GM12864 (cell line): ENCODE measurements at places on chromosomes 3 and 15.

DNA sequence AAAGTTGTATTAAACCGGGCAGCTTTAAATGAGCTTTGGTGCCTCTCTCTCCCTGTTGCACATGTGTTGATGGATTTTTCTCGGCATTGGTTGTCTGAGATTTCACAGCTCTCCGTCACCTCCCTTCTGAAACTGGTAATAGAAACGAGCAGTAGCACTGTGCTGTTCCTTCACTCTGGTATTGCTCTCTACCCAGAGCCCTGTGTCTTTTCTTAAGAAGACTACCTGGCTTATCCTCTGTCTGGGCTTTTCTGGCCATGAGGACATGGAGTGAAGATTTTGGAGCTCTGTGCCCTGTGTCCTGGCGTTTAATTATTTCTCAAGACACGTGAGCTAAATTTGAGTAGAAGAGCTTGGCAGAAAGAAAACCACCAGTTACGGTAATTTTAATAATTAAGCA, 209.6 kb upstream of the EIF1B start:
- no peak for DNase-seq

GRCh38 chr3:48129921-48130320, 58.3 kb downstream of the CDC25A start:
- no peak for DNase-seq

DNA sequence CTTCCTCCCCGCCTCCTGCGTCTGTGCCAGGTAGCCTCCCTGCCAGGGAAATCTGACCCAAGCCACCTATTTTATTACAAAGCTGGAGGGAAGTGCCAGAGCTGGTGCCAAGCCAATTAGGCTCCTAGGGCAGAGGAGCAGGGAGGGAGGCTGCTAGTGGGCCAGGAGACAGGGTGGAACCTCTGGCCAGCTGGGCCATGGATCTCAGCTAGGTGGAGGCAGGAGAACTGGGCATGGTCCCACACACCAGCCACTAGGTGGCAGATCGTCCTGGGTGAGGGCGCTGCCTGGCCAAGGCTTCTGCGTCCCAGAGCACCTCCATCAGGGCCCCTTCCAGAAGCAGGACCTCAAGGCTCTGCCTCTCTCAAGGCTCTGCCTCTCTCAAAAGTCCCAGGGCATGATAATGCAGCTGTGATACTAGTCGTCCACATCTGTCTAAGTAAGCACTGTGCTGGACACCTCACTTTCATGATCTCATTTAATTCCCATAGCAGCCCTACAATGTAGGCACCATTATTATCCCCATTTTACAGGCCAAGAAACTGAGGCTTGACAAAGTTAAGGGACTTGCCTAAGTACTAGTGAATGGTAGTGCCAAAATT, 4.5 kb upstream of the RFT1 start:
- no peak for DNase-seq

- no peak for DNase-seq
Measured at GRCh38 chr15:88467935-88468528, 524 bp downstream of the MRPS11 start.

DNA sequence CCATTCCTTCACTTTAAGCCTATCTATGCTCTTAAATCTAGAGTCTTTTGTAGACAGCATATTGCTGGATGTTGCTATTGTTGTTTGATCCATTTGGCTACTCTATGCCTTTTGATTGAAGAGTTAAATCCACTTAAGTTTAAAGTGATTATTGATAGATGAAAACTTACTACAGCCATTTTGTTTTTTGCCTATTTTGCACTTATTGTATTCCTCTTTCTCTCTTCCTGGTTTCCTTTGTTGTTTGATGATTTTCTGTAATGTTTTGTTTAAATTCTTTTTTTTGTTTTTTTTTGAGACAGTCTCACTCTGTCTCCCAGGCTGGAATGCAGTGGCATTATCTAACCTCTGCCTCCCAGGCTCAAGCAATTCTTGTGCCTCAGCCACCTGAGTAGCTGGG, 19.8 kb downstream of the IQCF6 start:
- DNase-seq = no peak

GRCh38 chr3:36095238-36095637, 285.1 kb upstream of the STAC start:
- DNase-seq = no peak

- DNase-seq = no peak
Measured at GRCh38 chr3:11898611-11899325, 52.1 kb upstream of the TAMM41 start.

DNA sequence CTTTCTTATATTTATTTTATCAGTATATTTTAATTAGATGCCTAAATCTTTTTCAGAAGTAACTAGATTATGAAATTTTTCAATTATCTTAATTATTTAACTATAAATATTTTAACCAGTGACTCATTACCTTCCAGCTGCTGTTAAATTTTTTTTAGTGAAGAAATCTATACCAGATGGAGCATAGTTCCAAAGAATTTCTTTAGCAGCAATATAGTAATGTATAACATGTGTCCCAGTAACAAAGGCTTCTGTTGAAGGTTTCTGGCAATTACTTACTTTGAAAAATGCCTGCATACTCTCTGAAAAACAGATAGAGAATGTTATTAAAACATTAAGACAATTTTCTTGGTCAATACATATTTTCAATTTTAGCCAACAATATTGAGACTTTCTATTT, 45.1 kb upstream of the CP start:
- no peak for DNase-seq

DNA sequence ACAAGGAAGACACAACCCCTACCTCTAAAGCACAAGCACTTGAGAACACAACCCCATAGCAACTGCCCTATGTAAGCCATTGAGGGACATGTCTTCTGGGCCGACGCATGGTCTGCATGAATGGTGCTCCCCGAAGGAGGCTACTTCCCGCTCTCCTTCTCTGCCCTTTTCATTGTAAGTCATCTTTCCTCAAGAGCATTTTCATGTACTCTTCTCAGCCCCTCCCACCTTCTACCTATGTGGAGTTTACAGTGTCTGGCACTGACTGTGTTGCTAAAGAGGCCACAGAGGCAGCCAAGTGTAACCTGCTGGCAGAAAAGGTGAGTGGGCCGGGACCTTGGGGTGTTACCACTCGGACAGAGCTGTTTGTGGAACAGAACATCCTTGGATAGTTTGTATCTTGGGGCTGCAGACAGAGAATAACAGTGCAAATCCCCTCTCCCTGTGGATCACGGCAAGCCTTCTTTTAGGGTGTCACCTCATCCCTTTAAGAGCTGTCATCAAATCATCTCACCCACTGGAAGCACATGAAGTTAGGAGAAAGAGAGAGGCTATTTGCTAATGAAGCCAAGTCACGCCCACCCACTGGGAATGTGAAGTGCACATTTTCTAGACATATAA, 5.6 kb downstream of the AHSG start:
- DNase-seq = no peak

GRCh38 chr15:89489376-89489775, 7.0 kb downstream of the RHCG start:
- DNase-seq = no peak

DNA sequence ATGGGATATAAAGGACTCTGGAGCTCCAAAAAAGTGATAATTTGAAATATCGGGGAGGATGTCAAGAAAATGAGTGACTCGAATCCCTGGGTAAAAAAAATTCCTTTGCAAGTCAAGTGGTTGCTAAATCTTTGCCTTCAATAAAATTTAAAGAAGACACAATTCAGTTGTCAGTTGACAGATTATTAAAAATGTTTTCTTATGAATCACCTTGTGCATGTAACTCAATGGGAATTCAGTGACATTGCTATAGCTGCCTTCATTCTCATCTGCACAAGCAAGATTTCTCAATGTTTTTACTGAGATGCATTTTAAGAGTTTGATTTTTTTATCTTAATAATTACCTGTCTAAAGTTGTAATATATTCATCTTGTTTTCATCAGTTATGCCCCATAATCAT, 264.0 kb upstream of the IL12A start:
- no peak for DNase-seq

DNA sequence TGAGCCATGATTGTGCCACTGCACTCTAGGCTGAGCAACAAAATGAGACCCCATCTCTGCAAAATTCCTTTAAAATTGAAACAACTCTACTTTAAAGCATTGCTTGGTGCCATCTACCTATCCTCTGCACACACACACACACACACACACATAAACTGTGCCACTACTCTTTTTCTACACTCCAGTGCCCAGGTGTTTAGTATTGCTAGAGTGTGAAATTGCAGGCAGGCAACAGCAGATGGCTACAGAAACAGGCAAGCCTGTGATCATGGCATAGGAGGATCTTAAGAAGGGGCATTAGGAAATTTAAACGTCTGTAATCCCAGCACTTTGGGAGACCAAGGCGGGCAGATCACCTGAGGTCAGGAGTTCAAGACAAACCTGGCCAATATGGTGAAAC, 39.0 kb downstream of the SIDT1 start:
- DNase-seq = no peak

GRCh38 chr15:75841626-75842025, 1.6 kb upstream of the UBE2Q2 start:
- no peak for DNase-seq

DNA sequence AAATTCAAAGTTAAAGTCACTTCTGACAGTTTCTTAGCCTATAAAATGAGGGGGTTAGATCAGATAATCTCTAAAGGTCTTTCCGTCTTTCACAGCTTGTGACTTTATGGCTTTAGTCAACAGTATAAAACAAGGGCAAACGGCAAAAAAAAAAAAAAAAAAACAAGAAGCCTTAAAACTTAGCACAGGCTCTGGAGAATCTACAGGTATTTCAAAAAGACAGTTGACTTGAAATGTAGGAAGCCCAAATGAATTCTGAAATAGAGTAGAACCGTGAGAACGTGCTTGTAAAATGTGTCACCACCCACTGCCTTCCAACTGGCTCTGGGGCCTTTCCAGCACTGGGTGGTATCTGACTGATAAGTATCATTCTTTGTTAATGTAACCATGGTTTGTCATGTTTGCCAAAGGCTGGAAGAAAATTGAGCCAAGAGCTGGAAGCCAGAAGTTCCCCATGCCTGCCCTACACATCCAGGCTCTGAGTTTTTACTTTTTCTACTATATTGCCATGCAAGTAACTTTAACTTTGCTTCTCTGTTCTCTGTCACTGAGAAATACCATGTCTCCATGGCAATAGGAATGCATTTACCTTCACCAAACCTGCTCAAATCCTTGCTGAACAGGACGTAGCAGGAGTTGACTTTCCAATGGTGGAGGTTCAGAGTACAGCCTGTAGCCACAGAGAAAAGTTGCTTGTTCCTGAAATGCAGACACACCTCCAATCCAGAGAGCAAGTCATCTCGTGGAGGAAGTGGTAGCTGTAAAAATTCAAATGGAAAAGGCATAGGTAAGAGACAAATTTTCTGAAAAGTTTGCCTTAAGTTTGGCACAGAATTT, 35.8 kb upstream of the THSD4 start:
- no peak for DNase-seq

DNA sequence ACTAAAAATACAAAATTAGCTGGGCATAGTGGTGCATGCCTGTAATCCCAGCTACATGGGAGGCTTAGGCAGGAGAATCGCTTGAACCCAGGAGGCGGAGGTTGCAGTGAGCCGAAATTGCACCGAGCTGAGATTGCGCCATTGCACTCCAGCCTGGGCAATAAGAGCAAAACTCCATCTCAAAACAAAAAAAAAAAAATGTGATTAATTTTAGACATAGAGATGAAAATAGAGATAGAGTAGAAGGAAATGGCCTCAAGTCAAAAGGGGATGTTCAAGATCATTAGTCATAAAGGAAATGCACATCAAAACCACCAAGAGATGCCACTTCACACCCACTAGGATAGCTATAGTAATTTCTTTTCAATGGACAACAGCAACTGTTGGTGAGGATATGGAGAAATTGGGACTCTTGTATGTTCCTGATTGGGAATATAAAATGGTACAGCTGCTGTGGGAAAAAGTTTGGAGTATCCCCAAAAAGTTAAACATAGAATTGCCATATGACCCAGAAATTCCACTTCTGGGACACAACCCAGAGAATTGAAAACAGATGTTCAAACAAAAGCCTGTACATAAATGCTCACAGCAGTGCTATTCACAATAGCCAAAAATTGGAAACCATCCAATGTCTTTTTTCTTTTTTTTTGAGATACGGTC, 55.4 kb downstream of the ABHD2 start:
- no peak for DNase-seq

DNA sequence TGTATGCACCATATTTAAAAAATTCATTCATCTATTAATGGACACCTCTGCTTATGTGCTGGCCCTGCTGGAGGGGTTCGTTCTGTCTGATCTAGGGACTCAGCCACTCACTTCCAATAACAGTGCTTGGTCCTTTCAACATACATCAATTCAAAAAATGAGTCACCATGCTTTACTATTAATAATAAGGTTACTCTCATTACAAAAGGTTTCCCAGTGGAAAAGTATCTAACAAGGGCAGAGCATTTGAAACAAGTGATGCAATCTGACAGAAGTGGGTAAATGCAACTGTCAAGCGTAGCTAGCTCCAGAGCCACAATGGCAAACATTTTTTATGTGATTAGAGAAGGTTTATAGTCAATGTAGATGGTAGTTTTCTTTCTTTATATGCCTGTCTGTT, 67.9 kb upstream of the TNIK start:
- no peak for DNase-seq

DNA sequence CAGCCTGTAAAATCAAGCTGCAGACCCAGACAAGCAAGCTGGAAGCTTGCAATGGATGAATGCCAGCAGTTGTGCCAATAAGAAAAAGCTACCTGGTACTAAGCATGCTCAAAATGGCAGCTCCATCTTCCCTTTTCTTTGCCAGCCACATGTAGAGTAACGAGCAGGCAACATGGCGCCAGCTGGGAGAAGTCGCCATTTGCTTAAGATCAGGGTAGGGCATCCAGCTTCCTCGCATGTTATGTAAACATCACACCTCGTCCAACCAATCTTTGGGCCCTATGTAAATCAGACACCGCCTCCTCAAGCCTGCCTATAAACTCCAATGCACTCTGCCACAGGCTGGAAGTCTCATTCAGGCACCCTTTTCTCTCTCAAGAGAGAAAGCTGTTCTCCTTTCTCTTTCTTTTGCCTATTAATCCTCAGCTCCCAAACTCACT, 973.9 kb downstream of the FHIT start:
- DNase-seq = no peak

- DNase-seq = no peak
Measured at GRCh38 chr15:70286113-70286806, 188.5 kb upstream of the TLE3 start.

- no peak for DNase-seq
Measured at GRCh38 chr3:179551349-179552105, 11.2 kb upstream of the ACTL6A start.

GRCh38 chr15:25240461-25241021, 198.3 kb downstream of the UBE3A start:
- DNase-seq = no peak
